ENCODE measurements at places on chromosomes 4 and X.

- no peak for DNase-seq
Observed at GRCh38 chr4:87559090-87559837, 30.1 kb upstream of the SPARCL1 start.

- DNase-seq = no peak
Observed at GRCh38 chr4:25452081-25452480, 75.0 kb downstream of the ANAPC4 start.

- no peak for DNase-seq
Observed at GRCh38 chr4:82825425-82825824, 26.8 kb upstream of the SCD5 start.

GRCh38 chr4:833731-834367, 7.9 kb upstream of the CPLX1 start:
- no peak for DNase-seq

DNA sequence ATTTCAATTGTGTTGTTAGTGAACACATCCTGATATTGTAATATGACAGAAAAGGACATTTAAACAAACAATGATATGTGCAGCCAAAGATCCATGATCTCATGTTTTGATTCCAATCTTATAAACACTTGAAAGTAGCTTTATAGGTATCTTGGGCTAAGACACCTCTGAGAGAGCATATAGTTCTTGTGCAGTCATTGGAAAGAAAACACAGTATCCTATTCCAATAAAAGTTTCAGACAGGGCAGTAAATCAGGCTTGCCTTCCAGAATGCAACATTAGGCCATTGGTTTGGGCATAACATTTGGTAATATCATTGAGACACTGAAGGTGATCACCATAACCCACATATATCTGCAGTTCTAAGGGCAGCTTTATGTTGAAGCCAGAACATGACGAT, 188.3 kb upstream of the HCCS start:
- no peak for DNase-seq

DNA sequence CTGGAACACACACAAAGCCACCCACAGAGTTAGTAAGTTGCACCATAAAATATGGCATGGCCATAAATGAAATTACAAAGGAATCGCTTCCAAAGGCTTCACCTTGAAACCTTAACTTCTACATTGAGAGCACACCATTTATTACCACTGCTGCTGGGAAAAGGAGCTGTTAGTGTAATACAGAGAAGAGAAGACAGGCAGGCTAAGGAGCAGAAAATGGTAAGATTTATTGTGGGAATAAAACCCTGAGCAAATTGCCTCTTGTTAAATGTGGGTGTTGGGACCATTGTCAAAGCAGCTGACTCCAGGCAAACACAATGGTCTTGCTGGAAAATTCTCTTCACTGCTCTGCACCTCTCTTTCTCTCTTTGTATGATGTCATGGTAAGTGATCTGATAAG, 79.2 kb upstream of the NHS start:
- no peak for DNase-seq

GRCh38 chrX:39810901-39811300, 286.9 kb downstream of the BCOR start:
- no peak for DNase-seq

DNA sequence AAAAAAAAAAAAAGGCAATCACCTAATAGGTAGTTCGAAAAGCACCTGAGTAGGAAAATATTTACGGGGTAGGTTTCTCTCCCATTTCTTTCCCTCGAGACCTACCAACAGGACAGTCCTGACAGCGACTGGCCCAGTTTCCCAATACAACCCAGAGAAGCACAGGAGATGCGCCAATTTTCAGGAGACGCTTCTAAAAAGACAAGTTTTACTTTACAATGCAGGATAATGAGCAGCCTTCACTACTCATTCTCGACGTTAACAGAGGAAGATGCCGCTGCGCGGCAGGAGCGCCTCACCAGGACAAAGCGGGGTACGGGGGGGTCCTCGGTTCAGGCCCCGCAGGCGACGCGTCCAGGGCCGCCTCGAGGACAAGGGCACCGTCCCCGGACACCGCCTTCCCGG, 708 bp downstream of the BCLAF3 start:
- DNase-seq = no peak

GRCh38 chrX:49243166-49243565, 7.9 kb downstream of the CCDC22 start:
- no peak for DNase-seq

- no peak for DNase-seq
Observed at GRCh38 chr4:13905543-13905942, 278.0 kb upstream of the BOD1L1 start.

- no peak for DNase-seq
Observed at GRCh38 chr4:87540146-87541058, 11.2 kb upstream of the SPARCL1 start.
